Uterus (tissue), 4 donors: ENCODE measurements at places on chromosomes 11 and 22. TPM values are rescaled to one million over a fixed set of nuclear protein-coding genes. Genes with fewer than 3 reads are reported as not detected.

DNA sequence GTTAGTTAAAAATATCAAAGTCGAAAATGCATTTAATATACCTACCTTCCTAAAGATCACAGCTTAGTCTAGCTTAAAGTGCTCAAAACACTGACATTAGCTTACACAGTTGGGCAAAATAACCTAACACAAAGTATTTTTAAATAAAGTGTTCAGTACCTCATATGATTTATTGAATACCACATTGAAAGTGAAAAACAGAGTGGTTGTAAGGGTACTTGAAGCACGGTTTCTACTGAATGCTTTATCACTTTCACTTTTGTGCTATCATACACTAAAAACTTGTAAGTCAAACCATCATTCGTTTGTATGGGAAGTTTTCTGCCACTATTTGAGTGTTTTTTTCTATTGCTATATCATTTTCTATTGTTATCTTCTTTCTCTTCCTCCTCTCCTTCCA lies 36.6 kb downstream of the ZBTB44 start:
- H3K36me3 ChIP-seq = no peaks in the 10 kb centered on the region
- no peaks in the 10 kb centered on the region for H3K27me3 ChIP-seq
- no peak overlapping the region for H3K4me3 ChIP-seq
- no peak overlapping the region for H3K27ac ChIP-seq
- H3K4me1 ChIP-seq = no peaks in the 10 kb centered on the region

GRCh38 chr11:70351646-70352045 lies 46.7 kb upstream of the CTTN start:
- H3K27me3 ChIP-seq = no peaks in the 10 kb centered on the region
- H3K4me3 ChIP-seq = no peak overlapping the region
- H3K4me1 ChIP-seq = no peaks in the 10 kb centered on the region
- H3K36me3 ChIP-seq = no peaks in the 10 kb centered on the region
- no peak overlapping the region for H3K27ac ChIP-seq

GRCh38 chr11:108584973-108585372 lies 8.6 kb downstream of the EXPH5 start:
- H3K27ac ChIP-seq = no peak overlapping the region
- no peaks in the 10 kb centered on the region for H3K4me1 ChIP-seq
- no peaks in the 10 kb centered on the region for H3K36me3 ChIP-seq
- no peak for DNase-seq
- no peak overlapping the region for H3K4me3 ChIP-seq

GRCh38 chr11:61564936-61565696 lies 15.8 kb downstream of the SYT7 start:
- no peaks in the 10 kb centered on the region for H3K36me3 ChIP-seq
- H3K4me1 ChIP-seq = no peaks in the 10 kb centered on the region
- H3K27ac ChIP-seq = no peak overlapping the region
- DNase-seq = no peak
- H3K4me3 ChIP-seq = no peak overlapping the region

- no peak overlapping the region for H3K4me3 ChIP-seq
- no peak for DNase-seq
- no peaks in the 10 kb centered on the region for H3K36me3 ChIP-seq
- no peaks in the 10 kb centered on the region for H3K4me1 ChIP-seq
- H3K27me3 ChIP-seq = no peaks in the 10 kb centered on the region
These were observed 362.4 kb downstream of the MN1 start for GRCh38 chr22:27439131-27439530.

DNA sequence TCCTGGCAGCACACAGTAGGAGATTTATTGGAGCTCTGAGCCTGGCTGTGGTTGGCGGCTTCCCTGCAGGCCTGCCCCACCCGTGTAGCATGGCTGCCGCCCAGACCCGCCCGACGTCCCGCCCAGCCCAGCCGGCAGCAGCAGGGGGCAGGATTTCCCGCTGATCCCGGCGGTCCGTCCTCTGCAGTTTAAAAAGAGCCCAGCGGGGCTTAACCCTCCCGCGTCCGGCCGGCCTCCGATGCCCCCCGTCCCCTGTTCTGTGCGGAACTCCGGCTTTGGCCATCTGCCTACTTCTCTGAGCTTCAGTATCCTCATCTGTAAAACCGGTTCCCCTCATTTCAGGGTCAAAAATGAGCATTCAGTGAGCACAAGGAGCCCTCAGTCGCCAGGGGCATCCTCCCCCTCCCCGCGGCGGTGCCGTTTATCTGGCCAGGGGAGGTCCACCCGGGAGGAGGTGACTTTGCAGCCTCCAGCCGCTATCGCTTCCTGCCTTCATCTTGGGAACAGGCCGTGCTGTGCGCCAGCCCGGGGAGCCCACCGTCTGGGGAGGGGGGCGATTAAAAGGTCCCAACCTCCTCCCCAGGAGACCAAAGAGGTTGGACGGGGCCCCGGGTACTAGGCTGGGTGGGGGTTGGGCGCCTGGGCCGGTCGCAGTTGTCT lies at the start of gene GAS2L1:
TSS of gene GAS2L1 (plus strand) at position 476 of the 660 bp plus-strand sequence. CDS start 1,456 bp downstream, outside the sequence.
- peak within 1 kb of the TSS; percentile 87 for H3K4me3 ChIP-seq
- no peaks in the 10 kb centered on the region for H3K36me3 ChIP-seq
- peaks cover 23% of the 10 kb centered on the region for H3K4me1 ChIP-seq
- H3K27me3 ChIP-seq = no peaks in the 10 kb centered on the region
- DNase-seq = peak; percentile 86

DNA sequence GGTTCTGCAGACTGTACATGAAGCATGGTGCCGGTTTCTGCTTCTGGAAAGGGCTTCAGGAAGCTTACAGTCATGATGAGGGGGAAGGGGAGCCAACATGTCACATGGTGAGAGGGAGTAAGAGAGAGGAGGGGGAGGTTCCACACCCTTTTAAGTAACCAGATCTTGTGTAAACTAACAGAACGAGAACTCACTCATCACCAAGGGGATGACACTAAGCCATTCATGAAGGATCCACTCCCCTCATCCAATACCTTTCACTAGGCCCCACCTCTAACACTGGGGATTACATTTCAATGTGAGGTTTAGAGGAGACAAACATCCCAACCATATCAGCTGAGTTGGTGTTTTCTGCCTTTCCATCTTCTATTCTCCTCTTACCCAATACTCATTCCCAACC lies 83.5 kb downstream of the BDNF start:
- H3K27me3 ChIP-seq = no peaks in the 10 kb centered on the region
- DNase-seq = no peak
- no peaks in the 10 kb centered on the region for H3K36me3 ChIP-seq
- no peak overlapping the region for H3K27ac ChIP-seq
- H3K4me1 ChIP-seq = no peaks in the 10 kb centered on the region
- H3K4me3 ChIP-seq = no peak overlapping the region

GRCh38 chr22:20777420-20778177 lies 3.7 kb downstream of the SERPIND1 start:
- no peaks in the 10 kb centered on the region for H3K36me3 ChIP-seq
- H3K27ac ChIP-seq = peak overlapping the region; percentile 84
- DNase-seq = peak; percentile 45
- H3K4me1 ChIP-seq = no peaks in the 10 kb centered on the region
- H3K4me3 ChIP-seq = no peak overlapping the region
- H3K27me3 ChIP-seq = no peaks in the 10 kb centered on the region

- H3K4me1 ChIP-seq = no peaks in the 10 kb centered on the region
- H3K27me3 ChIP-seq = no peaks in the 10 kb centered on the region
- no peak overlapping the region for H3K27ac ChIP-seq
- H3K36me3 ChIP-seq = no peaks in the 10 kb centered on the region
- DNase-seq = no peak
These were observed 647.2 kb downstream of the NELL1 start for GRCh38 chr11:21316591-21316990.

- H3K27ac ChIP-seq = no peak overlapping the region
- H3K36me3 ChIP-seq = no peaks in the 10 kb centered on the region
- DNase-seq = no peak
These were observed 121.3 kb upstream of the SERPIND1 start for GRCh38 chr22:20652582-20652981.

GRCh38 chr11:126525216-126525615 lies 169.7 kb downstream of the ST3GAL4 start:
- no peaks in the 10 kb centered on the region for H3K27me3 ChIP-seq
- H3K4me1 ChIP-seq = no peaks in the 10 kb centered on the region
- DNase-seq = no peak
- no peaks in the 10 kb centered on the region for H3K36me3 ChIP-seq

Gene MYOD1
- not detected for total RNA-seq

Gene TNRC6B
- 76.0 TPM for total RNA-seq

Gene APBB1
- 110 TPM for total RNA-seq

Gene FIBIN
- 6.8 TPM for total RNA-seq
